Tongue (tissue), 3 donors: ENCODE measurements at places on chromosomes 13 and 19.

GRCh38 chr13:94901070-94901469 is 188.7 kb upstream of the SOX21 start:
- no peak for DNase-seq

DNA sequence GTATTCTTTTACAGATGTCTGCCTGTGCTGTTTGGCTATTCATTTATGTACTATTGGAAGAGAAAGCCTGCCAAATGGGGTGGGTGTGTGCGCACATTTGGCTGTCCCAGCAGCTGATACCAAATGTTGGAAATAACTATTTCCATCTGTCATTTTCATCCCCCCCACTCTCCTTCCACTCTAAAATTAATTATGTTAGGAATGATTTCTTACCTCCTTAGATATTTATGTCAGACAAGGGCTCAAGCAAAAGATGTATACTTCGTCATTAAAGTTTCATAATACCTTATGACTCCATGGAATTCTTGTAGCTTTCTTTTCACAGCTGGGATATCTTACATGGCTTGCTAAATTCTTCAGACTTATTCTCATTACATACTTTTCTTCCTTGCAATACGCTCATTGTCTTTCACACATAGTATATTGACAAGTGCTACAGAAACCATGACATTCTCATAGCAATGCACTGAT is 18.6 kb downstream of the ITM2B start:
- peak; percentile 91 for DNase-seq

DNA sequence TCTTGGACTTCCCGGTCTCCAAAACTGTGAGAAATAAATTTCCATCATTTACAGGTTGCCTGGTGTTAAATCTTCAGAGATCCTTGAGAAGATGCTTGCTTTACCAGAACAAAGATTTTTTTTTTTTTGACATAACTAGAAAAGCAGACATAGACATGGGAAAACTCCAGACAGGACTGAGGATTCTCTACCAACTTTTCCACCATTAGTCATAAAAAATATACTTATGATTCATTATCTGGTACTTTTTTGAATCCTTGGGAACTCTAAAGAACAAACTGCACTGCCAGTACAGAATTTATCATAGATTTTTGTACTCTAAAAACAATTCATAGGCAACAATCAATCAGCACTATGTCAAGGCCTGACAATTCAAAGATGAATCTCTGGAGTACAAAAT is 487.6 kb downstream of the EFNB2 start:
- no peak for DNase-seq

GRCh38 chr13:40189426-40189825 is 477.0 kb downstream of the FOXO1 start:
- no peak for DNase-seq

- DNase-seq: no peak
Observed at GRCh38 chr13:28621449-28621848, 37.5 kb upstream of the POMP start.

GRCh38 chr13:97120346-97120745 is 101.8 kb upstream of the MBNL2 start:
- DNase-seq: no peak

- peak; percentile 14 for DNase-seq
Observed at GRCh38 chr13:25180775-25181537, 8.9 kb upstream of the AMER2 start.

DNA sequence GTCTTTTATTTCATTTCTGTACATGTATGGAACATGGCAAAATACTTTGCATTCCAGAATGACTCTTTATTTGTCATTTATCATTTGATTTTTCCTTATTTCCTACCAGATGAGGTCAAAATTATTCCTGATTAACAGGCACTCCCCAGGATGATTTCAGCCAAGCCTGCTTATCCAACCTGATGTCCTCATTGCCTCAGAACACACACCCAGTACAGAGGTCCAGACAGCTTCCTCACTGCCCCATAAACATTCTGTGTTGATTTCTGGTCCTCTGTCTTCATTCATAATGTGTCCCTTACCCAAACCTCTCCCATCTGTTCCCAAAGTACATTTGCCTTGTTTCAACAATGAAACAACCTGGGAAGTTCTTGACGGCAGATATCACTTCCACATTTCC is 367.4 kb downstream of the MTUS2 start:
- DNase-seq: no peak

- no peak for DNase-seq
Observed at GRCh38 chr19:40804783-40805242, 5.8 kb downstream of the EGLN2 start.

DNA sequence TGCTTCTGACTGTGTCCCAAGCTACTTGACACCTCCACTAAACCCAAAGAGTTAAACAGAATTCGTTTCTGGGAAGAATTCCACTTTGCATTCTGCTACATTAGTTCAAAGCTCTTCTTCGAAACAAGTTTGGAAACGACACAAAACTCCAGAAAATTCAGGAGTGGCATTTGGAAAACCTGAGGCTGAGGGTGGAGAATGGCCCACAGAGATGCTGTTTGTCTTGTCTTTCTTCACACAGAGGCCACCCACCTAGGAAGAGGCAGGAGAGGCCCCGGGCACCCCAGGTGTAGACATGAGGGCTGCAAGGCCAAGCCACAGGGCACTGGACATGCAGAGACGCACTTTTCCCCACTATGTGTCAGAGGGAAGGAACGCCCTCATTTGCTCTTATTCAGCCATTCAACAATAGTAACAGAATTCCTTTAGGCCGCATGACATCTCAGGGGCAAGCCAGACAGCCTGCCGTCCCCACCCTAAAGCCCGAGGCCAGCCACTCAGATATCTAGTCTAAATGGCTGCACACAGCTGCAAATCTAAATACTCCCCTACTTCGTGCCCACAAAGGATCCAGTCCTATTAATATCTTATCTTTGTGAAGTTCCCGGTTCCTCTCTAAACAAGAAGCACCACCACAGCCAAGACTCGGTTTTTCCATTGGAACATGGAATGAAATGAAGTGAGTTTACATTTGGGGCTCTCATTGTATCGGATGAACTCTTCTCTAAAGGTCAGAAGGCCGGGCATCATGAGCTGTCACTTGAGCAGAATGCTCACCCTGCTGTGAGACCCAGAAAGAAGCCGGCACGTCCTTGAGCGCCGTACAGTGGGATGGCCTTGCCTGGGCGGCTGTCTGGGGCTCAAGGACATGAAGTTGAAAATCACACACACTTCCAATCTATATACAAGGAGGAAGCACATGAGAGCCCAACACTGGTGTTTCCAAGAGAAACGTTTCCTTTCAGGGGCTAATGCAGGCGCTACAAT is 19.8 kb downstream of the COL4A1 start:
- DNase-seq: peak; percentile 37

DNA sequence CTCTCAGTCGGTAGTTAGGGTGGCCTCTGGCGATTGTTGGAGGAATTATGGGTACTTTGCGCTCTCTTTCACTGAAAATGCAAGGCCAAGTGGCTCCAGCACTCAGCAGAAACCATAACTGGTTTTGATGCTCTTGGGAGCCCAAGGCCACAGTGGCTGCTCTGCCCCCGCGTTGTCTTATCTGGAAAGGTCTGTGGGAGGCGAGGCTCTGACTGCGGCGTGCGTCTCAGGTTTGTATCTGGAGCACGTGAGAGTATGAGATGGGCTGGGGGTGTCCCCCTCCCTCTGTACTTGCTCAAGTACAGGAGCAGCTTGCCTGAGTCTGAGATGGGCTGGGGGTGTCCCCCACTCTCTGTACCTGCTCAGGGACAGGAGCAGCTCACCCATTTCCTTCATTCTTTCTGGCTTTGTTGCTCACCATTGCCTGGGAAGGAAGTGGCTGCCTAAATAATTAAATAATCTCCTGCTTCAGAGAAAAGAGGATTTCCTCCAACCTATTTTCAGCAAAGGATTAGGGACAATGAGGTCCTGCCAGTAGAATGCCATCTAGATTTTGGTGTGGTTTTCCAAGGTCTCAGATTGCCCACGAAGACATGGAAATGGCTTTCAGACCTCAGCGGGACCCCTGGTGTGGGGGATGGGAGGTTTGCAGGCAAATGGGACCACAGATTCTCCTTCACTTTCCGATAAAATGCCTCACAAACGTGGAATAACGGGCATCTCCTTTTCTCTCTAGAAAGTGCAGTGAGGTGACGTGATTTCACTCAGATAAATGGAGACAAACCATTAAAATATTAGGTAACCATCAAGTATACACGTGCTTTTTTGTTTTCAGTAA is 14.7 kb downstream of the ATP11A start:
- no peak for DNase-seq

DNA sequence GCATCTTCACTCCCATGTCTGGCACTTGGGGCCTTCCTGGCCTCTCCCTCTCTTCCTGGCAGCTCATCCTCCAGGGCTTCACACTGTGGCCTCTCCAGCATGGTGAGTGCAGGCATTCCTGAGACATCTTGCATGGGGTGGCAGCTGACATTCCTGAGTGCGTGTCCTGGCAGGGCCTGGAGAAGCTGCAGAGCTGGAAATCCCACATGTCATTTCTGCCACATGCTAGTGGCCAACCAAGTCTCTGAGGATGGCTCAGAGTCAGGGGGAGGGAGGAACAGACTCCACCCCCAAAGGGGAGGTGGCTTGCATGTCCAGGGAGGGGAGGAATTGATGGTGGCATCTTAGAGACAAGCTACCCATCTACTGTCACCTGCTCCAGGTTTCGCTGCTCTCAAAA is 41.6 kb upstream of the AMER2 start:
- DNase-seq: peak; percentile 47

- DNase-seq: no peak
Observed at GRCh38 chr19:38204096-38204495, 19.9 kb downstream of the DPF1 start.

- DNase-seq: no peak
Observed at GRCh38 chr13:111980146-111980929, 86.6 kb upstream of the SOX1 start.

GRCh38 chr19:22617614-22618320 is 16.4 kb upstream of the ZNF492 start:
- DNase-seq: no peak

DNA sequence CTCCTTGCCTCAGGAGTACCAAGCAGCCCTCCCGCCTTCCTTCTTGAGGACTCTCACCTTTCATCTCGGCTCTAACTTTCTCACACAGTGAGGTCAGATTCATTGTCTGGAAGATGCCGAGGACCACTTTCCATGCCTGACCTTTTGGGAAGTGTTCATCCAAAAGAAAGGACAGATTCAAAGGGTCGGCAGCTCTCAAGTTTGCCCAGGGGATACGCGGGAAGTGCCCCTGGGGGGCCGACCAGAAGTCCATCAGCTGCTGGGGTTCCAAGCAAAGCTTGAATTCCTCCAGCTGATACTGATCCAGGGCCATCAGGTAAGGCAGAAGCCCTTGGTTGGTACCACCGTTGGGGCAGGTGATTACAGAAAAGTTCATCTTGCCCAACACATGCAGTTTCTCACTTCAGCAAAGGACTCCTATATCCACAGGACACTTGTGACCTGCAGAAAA is at the start of gene NLRP13:
Gene NLRP13 (minus strand): TSS at position 401 of the 451 bp plus-strand sequence. CDS start 25 bp downstream, at position 376.
- no peak for DNase-seq

- no peak for DNase-seq
Observed at GRCh38 chr13:104592545-104593250, 1526.5 kb upstream of the SLC10A2 start.

DNA sequence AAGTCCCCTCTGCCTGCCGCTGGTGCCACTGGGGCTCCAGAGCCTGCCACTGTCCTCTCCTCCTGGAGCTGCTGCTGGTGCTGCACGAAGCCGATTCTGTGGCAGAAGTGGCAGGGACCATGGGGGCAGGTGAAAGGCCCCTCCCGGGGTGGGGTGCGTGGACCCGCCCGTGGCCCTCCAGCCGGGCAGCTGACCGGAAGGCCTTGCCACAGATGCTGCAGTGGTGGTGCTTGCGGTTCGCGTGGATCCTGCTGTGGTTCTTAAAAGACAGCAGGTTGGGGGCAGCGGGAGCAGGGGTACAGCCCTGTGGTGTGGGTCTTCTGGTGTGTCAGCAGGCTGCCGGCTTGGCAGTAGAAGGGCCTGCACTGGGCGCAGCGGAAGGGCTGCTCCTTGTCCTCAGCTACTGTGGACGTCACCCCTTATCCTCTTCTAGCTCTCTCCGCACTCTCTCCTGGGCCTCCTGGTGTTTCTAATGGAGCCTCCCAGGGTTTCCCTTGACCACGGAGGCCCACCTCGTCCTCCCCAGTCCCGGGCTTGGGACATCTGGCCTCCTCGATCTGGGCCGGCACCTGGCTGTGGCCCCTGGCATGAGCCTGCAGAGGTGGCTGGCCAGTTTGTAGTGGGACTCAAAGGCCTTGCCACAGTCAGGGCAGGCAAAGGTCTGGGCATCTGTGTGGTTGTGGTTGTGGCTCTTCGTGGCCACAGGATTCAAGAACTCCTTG is 380.4 kb downstream of the OLFM4 start:
- DNase-seq: no peak

DNA sequence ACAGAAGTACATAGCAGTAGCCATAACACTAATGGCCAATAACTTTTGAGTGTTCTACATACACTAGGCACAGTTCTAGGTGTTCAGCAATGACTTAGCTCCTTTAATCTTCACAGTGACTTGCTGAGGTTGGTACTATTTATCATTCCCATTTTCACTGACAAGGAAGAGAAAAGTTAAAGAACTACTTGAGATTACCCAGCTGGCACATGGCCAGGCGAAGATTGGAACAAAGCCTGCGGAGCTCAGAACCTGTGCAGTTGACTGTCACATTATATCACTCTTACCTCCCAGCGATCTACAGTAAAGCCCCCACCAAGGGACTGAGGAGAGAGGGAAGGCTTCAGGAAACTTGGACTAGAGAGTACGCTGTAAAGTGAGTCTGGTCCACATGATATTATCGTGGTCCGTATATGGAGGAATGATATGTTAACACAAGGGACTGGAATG is 42.4 kb upstream of the WDFY2 start:
- DNase-seq: no peak

- no peak for DNase-seq
Observed at GRCh38 chr19:29876414-29876813, 64.6 kb downstream of the CCNE1 start.

GRCh38 chr13:38202740-38203139 is 146.9 kb upstream of the UFM1 start:
- no peak for DNase-seq

- DNase-seq: peak; percentile 41
Observed at GRCh38 chr13:34608331-34608730, 333.7 kb upstream of the NBEA start.
